Kidney tubule cell (primary cell): ENCODE measurements at places on chromosomes 16 and 17.

GRCh38 chr16:50809561-50809960 is 67.7 kb downstream of the CYLD start:
- no peak for DNase-seq

- DNase-seq = no peak
These were observed 5.6 kb downstream of the CDH16 start for GRCh38 chr16:66913081-66913480.

DNA sequence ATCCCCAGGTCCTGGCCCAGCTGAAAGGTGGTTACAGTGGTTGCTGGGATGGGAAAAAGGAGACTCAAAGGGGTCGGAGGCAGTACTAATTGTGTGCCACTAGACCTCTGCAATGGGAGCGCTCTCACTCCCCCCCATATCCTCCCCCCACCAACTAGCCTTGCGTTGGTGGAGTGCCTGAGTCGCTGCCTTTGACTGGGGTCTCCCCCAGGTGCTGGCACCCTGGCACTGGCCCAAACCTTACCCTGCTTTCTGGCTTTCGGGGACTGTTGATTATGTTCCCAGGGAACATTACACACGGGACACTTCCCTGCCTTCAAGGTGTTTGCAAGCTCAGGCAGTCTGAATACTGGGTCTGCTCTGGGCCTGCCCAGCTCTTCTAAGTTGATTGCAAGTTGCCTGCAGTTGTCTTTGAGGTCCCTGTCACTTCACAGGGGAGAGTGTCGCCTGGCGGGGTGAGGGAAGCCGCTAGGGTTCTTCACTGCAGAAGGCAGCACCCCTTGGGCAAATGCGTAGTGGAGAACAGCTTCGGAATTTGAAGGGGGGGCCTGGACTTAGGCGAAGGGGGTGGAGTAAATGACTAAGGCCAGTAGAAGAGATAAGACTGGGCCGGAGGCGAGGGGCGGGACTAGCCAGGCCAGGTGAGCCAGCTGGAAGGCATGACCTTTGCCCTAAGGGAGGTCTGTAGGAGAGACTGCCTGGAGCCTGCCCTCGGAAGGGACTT is 98.0 kb downstream of the RAB11FIP4 start:
- DNase-seq = peak; percentile 54

DNA sequence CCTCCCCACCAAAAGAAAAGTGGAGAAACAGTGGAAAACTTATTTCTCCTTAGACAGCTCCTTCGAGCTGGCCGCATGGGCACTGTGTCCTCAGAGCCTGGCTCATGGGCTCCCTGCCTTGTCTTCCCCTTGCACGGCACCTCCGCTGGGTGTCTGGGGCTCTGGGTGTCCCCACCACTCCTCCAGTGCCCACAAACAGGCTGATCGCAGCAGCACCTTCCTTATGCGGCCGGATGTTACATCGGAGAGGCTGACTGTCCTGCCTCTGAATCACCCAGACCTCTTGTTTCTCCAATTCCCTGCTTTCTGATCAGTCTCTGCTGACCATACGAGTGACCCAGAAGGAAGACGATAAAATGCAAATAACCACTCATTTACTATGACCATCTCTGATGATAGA is 121.7 kb downstream of the SLC39A11 start:
- peak; percentile 15 for DNase-seq

DNA sequence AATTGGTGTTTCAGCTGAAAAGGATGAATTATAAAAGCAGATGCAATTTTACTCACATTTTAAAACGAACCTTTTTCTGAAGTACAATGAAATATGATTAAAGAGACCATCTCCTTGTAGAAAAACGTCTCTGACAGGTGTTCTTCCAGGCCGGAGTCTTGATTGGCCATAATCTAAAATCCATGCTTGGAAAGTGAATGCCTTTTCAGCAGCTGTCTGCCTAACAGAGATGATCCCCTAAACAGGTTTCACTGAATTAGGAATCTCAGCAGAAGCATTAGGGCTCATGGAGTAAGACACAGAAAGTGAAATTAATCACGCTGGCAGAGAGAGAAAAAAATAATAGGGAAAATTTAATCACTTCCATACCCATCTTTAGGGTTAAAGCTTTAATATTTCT is 39.3 kb upstream of the IRX5 start:
- no peak for DNase-seq

DNA sequence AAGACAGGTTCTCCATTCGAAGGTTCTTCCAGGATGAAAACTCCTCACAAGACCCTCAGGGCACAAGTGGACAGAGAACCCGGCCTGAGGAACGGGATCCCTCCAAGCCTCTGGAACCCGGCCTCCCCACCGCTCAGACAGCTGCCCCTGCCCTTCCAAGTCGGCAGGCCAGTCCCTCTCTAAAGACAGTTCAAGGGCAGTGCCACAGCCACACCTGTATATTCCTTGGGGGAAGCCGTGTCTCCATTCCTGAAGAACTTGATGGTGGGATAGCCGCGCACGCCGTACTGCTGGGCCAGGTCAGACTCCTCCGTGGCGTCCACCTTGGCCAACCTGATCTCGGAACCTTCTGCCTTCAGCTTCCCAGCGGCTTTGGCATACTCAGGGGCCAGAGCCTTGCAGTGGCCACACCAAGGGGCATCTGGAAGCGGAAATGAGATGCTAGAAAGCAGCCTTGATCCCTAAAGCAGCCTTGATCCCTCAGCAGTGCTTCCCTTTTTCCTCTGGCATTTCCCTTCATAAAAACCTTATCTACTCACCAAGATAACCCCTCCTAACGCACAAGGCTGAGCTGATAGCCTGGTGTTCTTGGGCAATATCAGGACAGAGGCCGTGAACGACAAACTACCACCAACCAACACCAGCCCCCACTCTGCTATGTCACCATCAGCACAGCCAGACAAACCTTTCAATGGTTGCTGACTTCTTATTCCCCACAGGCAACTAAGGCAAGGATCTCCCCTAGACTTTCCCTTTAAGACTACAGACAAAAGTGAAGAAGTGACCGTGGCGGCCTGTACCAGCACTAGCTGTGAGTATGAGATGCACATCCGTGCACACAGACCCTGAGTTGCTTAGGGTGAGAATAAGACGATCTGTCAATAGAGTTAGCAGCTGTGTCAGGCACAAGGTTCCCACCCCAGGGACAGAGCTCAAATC is 1.1 kb downstream of the P4HB start:
- DNase-seq = no peak

GRCh38 chr16:59593194-59593661 is 859.1 kb upstream of the GOT2 start:
- no peak for DNase-seq

- DNase-seq = peak; percentile 20
These were observed 571 bp downstream of the TIMP2 start for GRCh38 chr17:78924481-78925151.

DNA sequence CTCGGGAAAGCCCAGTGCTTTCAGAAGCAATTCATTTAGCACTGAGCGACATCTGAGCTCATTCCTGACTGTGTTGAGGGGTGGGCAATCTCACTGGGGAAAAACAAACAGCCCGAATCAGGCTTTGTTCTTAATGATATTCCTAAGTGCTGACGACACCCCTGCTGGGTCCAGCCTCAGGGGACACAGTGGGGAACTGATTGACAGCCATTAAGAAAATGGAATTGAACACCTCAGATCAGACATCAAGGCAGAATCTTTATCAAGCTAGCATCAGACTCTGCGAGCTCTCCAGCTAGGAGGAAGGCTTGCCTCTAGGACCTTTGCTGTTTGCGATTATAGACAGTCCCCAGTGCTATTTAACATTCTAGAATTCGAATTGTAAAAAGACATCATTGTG is 22.5 kb upstream of the LYRM9 start:
- DNase-seq = no peak

GRCh38 chr16:54862529-54862928 is 68.1 kb upstream of the IRX5 start:
- DNase-seq = no peak

DNA sequence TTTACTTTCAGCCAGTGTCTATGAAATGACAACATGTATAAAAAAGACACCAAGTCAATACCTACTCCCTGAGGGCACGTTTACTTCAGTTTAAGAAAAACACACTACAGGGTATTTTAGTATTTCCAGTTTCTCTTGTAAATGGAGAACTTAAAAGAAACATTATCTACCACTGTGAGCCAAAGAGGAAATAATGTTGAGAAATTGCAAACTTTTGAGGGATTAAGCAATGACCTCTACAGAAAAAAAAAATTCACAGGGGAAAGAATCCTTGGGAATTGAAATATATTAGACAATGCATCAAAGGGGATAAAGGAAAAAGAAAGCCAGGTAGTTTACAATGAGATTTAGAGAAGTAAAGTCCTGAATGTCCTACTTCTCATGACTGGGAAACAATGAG is 126.0 kb downstream of the KCNJ2 start:
- no peak for DNase-seq

GRCh38 chr17:42101513-42102292 is 3.4 kb upstream of the ZNF385C start:
- DNase-seq = peak; percentile 67

GRCh38 chr17:7290685-7291084 is 3.8 kb downstream of the YBX2 start:
- no peak for DNase-seq

GRCh38 chr17:4354862-4355514 is 11.5 kb downstream of the UBE2G1 start:
- no peak for DNase-seq

DNA sequence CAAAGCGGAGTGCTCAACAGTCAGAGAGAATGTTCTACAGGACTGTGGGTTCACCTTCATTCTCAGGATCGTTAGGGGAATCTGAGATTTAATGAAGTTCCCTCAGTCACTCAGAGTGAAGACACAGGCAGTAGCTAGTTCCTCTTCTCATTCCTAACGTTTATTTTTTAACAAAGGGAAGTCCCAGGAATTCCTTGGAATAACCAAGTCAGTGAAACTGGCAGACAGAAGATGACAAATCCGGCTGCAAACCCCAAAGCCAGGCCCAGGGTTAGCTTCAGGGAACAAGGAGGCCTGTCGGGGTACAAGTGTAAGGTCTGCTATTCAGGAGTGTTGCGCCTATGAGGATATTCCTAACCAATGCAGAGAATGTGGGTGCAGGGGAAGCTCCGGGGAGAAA is 42.0 kb downstream of the COTL1 start:
- no peak for DNase-seq

DNA sequence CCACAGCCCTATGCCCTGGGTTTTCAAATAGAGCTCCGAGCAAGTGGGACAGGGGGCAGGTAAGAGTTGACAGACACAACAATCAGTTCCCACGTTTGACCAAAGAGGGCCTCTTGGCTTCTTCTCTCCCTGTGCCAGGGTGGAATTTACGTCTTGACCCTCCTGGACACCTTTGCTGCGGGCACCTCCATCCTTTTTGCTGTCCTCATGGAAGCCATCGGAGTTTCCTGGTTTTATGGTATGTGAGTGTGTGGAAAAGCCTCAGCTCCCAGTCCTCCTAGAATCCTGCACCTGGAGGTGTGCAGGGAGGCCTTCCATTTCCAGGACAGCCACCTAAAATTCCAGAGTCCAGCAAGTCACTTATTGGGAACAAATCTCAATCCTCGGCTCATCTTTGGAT is 42.5 kb downstream of the SLC6A2 start:
- no peak for DNase-seq

DNA sequence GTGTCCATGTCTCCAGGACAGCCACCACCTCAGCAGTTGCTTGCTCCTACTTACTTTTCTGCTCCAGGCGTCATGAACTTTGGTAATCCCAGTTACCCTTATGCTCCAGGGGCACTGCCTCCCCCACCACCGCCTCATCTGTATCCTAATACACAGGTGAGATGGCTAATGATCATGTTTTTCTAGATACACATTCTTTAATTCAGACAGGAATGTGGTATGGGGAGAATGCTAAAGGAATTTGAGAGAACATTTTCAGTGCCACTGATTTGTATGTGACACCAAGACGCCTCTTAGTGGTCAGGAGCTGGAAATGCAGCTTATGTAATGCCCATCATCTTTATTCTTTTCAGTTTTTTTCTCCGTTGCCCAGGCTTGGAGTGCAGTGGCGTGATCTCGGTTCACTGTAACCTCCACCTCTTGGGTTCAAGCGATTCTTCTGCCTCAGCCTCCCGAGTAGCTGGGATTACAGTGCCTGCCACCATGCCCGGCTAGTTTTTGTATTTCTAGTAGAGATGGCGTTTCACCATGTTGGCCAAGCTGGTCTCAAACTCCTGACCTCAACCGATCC is 8.9 kb upstream of the RAPGEFL1 start:
- peak; percentile 79 for DNase-seq

GRCh38 chr17:60361889-60362288 is 30.0 kb downstream of the USP32 start:
- no peak for DNase-seq

DNA sequence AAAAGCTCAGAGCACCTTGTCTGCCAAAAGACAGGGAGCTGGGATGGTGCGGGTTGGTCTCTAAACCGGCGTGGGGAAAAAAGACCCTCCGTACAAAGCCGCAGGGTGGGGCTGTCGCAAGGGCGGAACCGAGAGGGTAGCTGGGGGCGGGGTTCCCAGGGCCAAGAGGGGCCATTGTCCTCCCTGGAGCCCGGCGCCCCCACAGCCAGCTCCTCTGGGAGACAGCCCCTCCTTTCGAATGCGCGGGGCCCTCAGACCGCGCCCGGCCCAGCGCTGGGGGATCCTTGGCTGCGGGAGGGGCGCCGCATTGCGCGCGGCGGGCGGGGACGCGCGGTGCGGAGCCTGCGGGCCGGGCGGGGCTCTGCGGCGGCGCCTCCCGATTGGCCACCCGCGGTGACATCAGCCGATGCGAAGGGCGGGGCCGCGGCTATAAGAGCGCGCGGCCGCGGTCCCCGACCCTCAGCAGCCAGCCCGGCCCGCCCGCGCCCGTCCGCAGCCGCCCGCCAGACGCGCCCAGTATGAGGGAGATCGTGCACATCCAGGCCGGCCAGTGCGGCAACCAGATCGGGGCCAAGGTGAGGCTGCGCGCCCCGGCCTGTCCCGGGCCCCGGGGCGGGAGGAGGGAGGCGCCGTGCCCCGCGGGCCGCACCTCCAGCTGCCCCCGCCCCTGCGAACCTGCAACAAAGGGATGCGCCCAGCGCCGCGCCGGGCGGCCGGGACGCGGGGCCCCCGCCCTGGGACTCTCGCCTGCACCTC is at the start of gene TUBB3:
TUBB3 (plus strand) TSS at position 459 of the 756 bp plus-strand sequence; CDS start at position 519, 60 bp downstream.
- DNase-seq = peak; percentile 91

DNA sequence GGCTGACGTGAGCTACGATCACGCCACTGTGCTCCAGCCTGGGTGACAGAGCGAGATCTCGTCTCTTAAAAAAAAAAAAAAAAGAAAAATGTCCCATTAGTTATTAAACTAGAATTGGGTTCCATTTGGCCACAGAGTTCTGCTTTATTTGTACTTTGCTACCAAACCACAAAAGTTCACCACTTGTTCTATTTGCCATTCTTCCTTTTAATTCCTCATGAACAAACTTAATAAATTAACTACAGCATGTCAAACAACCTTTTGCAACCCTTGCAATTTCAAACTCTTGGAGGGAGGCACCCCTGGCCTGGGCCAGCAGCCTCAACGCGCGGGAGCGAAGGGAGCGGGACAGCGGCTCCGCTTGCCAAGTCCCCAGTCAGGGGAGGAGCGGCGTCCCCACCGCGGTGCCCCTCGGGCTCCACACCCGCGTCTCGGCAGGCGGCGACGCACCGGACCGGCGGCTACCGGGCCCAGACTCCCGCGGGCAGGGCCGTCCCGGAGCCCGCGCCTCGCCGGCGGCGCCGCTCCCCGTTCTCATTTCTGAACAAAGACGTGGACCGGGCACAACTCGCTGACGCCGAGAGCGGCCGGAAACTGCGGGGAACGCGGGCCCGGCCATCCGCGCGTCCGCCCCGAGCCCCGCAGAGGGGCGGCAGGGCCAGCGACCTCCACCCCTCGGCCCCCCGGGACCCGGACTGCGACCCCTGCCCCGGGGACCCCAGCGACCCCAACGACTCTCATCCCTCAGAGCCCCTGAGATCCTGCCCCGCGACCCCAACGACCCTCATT is 775 bp downstream of the CYTH1 start:
- DNase-seq = peak; percentile 39

- no peak for DNase-seq
These were observed 31.4 kb upstream of the GHDC start for GRCh38 chr17:42225646-42226045.

GRCh38 chr17:29063992-29064391 is 21.1 kb downstream of the PIPOX start:
- DNase-seq = peak; percentile 42
